ENCODE measurements at places on chromosomes 5 and 9.

GRCh38 chr5:179146277-179146676, 86.1 kb downstream of the ZNF354C start:
- DNase-seq: peak; percentile 58

DNA sequence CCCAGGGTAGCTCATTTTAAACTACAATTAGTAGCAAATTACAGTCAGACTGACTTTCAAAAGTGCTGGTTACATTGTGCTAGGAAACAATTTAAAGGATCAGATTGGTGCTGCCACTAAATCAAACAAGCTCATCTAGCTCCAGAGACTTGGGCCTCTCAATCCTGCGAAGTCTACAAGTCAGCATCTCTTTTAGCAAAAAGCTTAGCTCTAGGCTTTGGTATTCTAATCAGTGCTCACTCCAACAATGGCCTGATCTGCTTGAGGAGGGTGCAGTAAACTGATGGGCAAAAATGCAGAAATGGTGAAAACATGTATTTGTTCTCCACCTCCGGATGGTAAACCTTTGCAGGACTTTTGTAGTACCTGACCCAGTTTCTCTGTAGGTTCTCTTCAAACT, 47.0 kb upstream of the SEMA6A start:
- DNase-seq: no peak

DNA sequence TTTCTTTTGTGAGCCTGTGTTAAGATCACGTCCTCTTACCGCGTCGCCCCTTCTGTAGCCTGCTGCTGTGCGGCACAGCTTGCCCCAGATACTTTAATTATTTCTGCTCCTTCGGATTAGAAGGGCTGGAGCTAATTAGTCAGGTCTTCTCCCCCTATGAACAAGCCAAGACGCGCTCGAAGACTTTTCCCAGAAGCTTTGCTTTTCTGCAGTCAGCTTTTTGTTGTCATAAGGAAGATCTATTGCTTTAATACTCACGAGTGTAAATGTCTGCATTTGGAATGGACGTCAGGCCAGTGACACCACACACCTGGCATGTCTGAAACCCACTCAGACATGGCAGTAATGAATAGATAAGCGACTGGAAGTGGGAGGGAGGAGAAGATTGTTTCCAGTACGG, 37.0 kb downstream of the PRUNE2 start:
- DNase-seq: no peak

DNA sequence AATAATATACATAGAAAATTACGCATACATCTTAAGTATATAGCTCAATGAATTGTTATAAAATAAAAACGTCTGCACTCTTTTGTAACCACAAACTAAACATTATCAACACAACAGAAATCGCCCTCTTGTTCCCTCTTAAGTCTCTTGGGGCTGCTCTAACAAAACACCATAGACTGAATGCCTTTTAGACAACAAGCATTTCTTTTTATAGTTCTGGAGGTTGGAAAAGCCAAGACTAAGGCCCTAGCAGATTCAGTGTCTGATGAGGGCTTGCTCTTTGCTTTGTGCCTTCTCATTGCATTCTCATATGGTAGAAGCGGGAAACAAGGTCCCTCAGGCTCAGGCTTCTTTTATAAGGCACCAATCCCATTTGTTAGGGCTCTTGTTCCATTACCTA, 4.9 kb upstream of the IFNB1 start:
- DNase-seq: no peak

DNA sequence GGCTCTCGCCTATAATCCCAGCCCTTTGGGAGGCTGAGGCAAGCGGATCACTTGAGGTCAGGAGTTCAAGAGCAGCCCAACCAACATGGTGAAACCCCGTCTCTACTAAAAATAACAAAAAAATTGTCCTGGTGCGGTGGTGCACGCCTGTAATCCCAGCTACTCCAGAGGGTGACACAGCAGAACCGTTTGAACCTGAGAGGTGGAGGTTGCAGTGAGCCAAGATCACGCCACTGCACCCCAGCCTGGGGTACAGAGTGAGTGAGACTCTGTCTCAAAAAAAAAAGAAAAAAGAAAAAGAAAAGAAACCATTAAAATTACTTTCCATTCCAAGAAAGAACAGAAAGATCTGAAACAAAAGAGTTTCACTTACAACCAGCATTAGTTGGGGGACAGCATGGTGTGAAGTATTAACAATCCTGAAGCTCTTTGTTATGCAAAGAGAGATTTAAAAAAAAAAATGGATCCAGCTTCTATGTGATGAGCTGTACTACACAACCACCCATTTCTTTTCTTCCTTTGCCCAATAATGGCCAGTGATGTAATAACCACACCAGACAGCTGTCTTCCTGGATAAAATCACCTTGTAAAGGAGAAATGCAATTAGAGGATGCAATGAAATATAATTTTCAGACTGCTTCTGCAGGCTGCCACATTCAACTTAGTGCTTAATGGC, 76.9 kb downstream of the MED27 start:
- DNase-seq: no peak

DNA sequence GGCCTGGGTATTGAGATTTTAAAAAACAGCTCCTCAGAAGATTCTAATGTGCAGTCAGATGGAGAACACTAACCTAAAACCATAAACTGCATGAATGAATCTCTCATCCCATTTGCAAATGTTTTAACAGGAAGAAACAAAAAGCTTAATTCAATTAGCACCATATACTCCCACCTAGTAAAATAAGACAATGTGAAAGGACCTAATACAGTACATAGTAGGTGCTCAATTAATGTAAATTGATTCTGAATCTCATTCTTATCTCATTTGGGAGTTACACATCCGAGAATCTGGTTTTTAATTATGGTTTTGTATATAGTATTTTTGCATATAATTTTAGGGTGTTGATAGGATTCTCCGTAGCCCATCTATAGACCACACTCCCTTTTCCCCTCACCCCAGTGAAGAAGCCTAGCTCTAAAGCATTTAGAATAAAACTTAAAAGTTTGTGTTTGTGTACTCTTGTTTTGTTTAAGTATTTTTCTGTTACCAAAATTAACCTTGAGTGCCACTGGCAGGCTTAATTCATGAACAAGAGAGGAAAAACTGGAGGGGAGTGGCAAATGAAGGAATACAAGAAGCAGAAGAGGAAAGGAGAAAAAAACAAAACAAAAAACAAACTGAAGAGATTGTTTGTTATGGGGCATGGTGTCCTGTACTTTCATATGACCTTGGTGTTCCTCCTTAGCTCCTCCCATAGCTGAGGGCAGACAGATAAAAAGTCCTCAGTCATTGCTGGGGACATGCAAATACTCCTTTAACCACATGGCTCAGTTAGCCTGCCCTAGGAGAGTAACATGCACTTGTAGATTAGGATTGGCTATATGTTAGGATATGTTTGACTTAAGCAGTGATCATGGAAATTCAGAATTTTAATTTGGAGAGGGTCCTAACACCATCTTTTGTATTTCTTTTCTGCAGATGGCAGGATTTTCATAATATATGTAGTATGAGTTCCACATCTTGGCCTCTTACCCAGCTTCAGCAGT, 1.2 kb downstream of the RNF14 start:
- no peak for DNase-seq

GRCh38 chr5:8923526-8923925, 622.3 kb downstream of the SEMA5A start:
- DNase-seq: no peak

DNA sequence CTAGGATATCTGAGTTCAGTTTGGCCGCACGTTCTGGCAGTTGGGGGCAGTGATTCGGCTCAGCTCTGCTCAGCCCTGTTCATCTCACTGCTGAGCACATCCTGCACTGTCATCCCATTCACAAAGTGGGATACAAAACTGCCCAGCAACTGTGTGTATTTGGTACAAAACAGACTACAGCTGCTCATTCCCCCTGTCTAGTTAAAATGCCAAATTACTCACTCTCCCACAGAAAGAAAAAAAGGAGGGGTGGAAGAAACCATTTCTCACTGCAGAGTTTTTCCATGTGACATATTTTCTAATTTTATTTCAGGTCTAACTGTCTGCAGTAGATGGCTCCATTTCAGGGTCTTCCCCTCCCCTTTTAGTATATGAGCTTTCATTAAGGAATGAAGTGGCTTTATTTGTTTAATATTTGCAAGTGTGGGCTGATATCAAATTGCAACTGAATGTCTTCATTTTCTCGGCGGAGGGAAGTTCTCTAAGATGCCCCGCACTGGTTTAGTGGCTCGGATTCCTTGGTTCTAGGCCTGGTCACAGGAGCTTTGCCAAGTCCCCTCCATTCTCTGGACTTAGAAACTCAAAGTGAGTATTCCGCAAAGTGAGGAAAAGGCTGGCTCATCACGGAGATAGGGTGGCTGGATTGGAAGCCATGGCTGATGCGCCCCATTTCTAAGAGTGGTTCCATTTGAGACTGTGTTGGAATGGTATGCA, 14.7 kb downstream of the COL15A1 start:
- no peak for DNase-seq

DNA sequence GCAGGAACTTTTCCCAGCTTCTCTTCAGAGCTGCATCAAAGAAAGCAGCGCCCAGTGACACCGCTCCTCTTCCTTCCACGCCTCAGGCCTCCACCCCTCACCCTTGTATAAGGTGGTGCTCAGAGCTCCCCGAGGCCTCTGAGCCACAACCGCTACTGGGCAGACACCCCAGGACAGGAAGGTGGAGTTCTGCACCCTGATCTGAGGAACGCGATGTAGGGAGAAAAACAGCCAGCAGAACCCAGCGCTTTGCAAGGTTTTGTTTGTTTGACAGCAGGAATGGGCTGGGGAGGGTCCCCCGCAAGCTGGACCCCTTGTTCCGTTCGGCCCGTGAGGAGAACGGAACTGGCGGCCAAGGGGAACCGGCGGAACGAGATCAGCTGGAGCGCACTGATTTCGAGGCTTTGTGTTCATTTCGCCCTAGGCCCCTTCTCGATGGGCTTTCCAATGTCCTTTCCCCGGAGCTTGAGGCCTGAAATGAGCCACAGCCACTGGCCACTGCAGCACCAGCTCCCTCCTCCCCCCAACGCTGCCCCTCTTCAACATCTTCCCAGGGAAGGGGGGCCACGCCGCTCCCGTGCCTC, 4.1 kb downstream of the EDF1 start:
- DNase-seq: no peak

- DNase-seq: no peak
These were observed 38.2 kb downstream of the FBXW2 start for GRCh38 chr9:120755044-120755443.

- DNase-seq: no peak
These were observed 204.9 kb downstream of the GABBR2 start for GRCh38 chr9:98503867-98504266.

- no peak for DNase-seq
These were observed 167.9 kb downstream of the TSSK1B start for GRCh38 chr5:113266913-113267227.

GRCh38 chr5:96896806-96897205, 20.5 kb downstream of the ERAP2 start:
- peak; percentile 39 for DNase-seq

- no peak for DNase-seq
These were observed 108.5 kb downstream of the UBAP2 start for GRCh38 chr9:33939924-33940874.

GRCh38 chr9:35518225-35518821, 28.4 kb downstream of the RUSC2 start:
- no peak for DNase-seq

DNA sequence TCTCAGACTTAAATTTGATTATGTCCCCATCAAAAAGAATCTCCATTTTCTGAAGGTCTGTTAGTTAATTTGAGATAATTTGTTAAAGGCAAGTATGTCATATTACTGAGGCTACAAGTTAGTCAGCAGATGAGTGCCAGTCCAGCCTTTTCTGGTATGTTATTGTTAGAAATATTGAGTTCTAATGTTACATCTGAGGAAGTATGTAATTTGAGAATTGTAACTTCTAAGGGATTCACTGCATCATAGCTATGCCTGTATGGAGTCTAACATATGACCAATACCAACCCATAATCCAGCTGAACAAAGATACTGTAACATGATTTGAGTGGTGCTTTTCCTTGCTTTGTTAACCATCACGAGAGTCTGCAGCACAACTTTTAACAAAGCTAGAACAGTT, 13.9 kb downstream of the SLC23A1 start:
- DNase-seq: no peak

GRCh38 chr5:53971131-53971530, 339.2 kb downstream of the ARL15 start:
- no peak for DNase-seq

DNA sequence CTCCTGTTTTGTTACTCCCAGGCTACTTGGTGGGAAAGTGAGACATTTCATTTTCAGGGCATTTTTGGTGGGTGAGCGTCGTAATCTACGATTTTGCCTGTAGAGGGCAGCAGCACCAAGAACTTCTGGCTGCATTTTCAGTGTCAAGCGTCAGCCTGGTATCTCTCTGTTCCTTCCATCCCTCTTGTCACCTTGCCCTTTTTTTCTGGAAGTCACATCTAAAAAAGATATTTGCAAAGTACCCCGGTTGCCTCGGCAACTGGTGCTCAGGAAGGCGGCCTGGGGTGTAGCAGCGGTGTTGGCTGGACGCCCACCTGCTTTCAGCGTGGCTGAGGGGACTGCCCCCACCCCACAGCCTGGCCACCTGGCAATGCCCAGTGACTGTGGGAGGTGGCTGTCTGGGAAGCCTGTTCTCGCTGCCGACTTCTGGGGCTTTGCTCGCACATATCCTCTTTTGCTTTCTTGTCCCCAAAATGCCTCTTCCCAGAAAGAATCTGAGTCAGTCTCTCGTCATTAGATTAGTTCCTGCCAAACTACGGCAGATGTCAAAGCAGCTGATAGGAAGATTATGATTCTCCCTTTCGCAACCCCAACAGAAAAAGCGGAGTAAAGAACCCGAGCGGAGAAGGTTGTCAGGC, 84.5 kb downstream of the ACER2 start:
- DNase-seq: peak; percentile 25

GRCh38 chr5:154708846-154709245, 46.3 kb upstream of the LARP1 start:
- DNase-seq: no peak

GRCh38 chr9:14978022-14979000, 68.1 kb upstream of the FREM1 start:
- DNase-seq: no peak

- no peak for DNase-seq
These were observed 39.3 kb downstream of the CRB2 start for GRCh38 chr9:123395276-123395688.

DNA sequence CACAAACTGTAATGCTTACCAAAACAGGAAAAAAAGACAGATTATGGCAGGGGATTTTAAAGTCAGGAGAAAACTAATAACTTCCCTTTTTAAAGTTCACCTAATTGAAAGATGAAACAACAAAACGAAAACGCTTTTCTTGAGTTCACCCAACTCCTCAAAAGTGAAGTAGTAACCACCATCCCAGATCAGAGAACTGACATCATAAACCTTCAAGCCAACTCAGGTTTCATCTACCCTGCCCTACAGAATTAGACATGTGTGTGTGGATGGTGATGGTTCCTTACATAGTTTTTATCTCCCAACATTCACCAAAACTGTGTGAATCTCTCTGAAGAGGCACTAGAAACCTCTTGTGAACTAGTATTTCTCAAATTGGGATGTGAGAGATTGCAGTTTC, 195.2 kb upstream of the PTGER4 start:
- DNase-seq: no peak

DNA sequence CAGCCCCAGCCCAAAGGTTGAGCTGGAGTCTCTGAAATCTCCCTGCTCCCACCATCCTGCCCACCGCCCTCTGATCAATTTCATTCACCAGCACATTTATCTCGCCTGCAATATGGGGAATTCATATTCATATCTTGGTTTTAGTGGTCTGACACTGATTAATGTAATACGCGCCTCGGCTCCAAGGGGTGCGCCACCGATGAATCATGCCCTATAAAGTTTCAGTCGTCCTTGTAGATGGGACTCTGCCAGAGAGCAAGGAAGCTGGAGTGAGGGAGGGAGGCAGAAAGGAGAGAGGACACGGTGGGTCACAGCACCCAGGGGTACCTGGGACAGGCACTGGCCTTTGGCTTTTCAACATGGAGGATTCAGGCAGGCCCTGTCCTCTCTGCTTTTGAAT, 8.9 kb downstream of the IRX1 start:
- no peak for DNase-seq

- DNase-seq: no peak
These were observed 9.8 kb downstream of the CEL start for GRCh38 chr9:133071484-133072150.

Measured in stimulated activated CD4-positive, alpha-beta T cell treated with anti-CD3 and anti-CD28 coated beads, Interleukin-4, amount 100 ng/mL, for 1 hour (primary cell).